ENCODE measurements at places on chromosomes 3 and 15. TPM values are rescaled to one million over a fixed set of nuclear protein-coding genes. Genes with fewer than 3 reads are reported as not detected.

IQCH gene
- 8.7 TPM for total RNA-seq

CHST2 gene
- total RNA-seq, result 7.6 TPM

TM4SF18 gene
- 0.44 TPM for total RNA-seq

RTP1 gene
- not detected for total RNA-seq

GOLGA8M gene
- 1.2 TPM for total RNA-seq

PRICKLE2 gene
- 42.8 TPM for total RNA-seq

SEMA3G gene
- total RNA-seq, result under 0.01 TPM

TLR9 gene
- under 0.01 TPM for total RNA-seq

PEX5L gene
- total RNA-seq, result 2.8 TPM

MUC4 gene
- not detected for total RNA-seq

CFAP100 gene
- not detected for total RNA-seq

SNURF gene
- total RNA-seq, result 14.0 TPM

TERB2 gene
- total RNA-seq, result not detected

EPHB3 gene
- 18.0 TPM for total RNA-seq

OR5K2 gene
- total RNA-seq, result not detected

ARHGEF26 gene
- 1.6 TPM for total RNA-seq

ZNF80 gene
- total RNA-seq, result not detected

EIF2A gene
- total RNA-seq, result 278 TPM
